ENCODE measurements at places on chromosomes 3 and 15.

DNA sequence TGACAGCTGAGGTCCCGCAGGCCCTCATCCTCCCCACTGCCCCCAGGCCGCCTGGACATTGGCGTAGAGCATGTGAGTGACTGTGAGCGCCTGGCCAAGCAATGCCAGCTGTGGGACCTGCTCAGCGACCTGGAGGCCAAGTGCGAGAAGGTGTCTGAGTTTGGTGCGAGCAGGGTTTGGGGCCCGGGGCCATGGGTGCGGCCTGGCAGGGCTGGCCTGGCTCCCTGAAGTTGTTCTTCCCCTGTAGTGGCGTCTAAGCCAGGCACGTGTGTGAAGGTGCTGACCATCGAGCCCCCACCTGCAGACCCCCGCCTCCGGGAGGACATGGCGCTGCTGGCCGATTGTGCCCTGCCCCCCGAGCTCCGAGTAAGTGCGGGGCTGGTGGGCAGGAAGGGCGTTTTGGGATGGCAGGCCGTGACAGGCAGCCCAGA lies 4.2 kb downstream of the ABTB1 start:
- no peak for DNase-seq

GRCh38 chr3:134711284-134711683 lies 60.5 kb upstream of the KY start:
- no peak for DNase-seq

DNA sequence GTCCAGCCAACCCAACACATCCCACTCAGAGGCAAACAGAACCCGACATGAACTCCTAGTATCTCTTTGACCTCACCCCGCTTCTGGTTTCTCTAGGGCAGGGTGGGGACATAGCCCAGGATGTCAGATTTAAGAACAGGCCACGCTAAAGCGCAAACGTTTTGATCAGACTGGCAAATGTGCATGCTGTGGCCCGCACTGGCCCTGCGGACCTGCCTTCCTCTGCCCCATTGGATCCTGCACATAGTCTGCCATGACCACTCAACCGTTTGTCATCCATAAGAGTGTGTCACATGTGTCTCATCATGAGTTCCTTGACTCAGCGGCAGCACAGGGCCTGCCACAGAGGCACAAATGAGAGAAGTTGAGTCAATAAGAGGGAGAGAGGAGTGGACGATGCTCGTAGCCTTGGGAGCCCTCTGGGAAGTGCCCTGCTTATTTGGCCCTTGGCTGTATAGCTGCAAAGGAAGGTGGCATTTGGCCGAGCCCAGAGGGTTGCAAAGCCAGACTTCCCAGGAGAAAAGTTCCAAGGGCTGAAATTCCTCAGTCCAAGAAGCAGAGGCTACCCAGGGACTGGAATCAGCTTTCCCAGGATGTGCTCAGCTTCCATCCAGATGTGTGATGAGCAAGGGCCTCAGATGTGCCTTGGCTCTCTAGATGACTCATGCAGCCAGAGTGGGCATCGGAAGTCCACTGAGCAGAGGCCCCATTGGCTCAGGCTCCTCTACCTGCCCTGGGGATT lies 55.5 kb upstream of the SLCO2A1 start:
- DNase-seq, result no peak

- peak; percentile 27 for DNase-seq
Measured at GRCh38 chr3:108488631-108489030, 21.8 kb downstream of the MYH15 start.

DNA sequence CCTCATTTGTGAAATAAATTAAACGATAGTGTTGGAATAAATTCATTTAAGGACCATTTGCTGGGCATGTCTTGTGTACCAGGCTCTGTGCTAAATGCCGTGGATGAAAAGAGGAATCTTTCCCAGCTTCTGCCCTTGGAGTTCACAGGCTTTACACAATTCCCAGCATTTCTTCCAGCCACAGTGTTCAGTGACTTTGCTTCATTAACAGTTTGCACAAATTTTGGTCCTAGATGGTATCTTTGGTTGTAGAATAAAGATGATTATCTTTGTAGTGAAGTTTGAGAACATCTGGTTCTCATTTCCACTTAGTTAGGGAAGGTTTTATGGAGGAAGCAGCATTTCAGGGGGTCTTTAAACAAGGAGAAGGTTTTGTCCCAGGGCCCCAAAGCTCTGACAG lies 100.1 kb downstream of the LRTM1 start:
- DNase-seq, result no peak

- DNase-seq, result no peak
Measured at GRCh38 chr3:52392216-52392930, 52.5 kb downstream of the SEMA3G start.

- no peak for DNase-seq
Measured at GRCh38 chr3:172259111-172259541, 189.1 kb downstream of the GHSR start.

- no peak for DNase-seq
Measured at GRCh38 chr3:182970811-182971418, 9.4 kb downstream of the DCUN1D1 start.

Measured in AG04450 (cell line).